ENCODE measurements at places on chromosomes 1 and 21.

DNA sequence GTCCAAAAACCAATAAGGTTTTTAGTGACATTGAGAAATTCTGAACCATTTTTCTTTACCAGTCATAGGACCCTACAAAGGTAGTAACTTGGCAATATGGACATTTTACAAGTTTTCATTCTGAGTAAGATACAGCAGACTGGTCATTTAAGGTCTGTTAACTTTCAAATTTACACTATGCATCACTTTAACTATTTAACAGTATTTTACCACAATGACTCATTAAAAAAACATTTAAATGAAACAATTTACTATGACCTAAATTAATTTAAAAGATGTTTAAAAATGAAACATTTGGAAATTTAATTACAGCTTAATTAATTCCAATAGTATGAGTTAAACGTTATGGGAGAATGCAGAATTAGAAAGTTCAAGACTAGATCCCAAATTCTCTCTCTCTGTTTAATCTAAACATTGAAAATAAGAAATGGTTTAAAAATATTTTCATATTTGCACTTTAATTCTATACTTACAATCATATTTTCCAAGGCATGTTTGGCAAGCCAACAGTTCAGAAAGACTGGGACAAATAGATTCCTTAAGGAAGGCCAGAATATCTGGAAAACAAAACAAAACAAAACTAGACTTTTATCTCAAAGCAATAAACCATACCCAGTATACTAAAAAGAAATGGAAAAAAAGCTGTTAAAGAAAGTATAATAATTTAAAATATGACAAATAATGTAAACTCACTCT lies 140.9 kb downstream of the KCNT2 start:
- no peak for DNase-seq

- no peak for DNase-seq
Measured at GRCh38 chr1:234605983-234606783, 3.8 kb downstream of the IRF2BP2 start.

DNA sequence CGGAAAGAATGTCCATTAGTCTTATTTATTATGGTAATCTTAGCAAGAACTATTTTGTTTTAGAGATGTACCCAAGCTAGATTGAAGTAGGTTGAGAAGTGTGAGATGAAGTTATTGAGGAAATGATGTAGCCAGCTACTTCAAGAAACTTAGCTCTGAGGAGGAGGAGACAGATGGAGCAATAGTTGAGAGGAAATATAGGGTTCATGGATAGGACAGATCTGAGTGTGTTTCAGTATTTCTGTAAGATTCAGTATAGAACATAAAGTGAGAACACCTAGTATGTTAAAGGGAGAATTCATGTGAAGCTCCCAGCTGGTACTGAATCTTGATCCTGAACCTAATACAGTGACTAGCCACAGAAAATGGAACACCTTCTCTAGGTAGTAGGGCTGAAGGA lies 28.9 kb downstream of the TSNAX start:
- DNase-seq: no peak

DNA sequence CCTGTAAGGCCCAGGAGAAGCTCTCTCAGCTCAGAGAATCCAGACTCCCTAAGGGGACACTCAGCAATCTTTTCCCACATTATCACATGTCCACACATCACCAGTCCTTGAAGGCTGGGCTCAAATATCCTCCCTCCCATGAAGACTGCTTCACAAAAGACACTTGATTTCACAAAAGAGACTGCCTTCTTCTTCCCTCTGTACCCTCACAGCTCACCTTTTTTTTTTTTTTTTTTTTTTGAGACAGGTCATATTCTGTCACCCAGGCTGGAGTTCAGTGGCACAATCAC lies 1.5 kb downstream of the CD58 start:
- DNase-seq: no peak

DNA sequence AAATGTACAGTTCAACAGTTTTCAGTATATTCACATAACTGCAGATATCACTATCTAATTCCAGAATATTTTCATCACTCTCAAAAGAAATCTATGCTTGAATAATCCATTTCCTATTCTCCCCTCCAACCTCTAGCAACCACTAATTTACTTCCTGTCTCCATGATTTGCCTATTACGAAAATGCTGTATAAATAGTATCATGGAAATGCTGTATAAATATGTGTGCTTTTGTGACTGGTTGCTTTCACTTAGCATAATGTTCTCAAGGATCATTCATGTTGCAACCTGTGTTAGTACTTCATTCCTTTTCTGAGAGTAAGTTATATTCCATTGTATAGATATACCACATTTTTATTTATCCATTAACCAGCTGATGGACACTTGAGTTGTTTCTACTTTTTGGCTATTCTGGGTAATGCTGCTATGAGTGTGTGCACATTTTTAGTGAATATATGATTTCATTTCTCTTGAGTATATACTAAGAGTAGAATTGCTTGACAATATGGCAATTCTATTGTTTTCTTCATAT lies 115.6 kb downstream of the TNFSF18 start:
- DNase-seq: no peak
